ENCODE measurements at places on chromosomes 6 and 20.

DNA sequence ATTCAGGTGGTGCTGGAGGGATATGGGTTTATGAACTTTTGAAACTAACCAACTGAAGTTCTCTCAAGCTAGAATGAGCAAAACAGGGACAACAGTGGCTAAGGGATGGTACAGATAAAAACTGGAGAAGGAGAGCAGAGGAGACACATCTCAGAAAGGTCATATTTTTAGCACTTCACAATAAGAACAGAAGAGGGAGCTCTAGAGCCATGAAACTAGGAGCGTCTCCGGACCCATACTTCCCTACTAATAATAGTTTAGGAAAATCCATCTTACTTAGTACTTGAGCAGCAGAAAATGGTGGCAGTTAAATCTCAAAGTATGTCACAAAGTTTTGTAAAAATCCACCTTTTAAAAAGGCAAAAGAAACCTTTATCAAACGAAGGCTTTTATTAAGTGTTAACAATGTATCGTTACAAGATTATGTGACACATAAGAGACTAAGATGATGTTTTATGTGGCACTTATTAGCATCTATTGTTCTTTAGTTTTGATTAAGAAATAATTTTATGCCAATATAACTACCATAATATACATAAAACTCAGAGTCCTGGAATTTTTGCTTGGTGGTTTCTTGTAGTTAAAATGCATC lies 278.6 kb downstream of the TBC1D32 start:
- DNase-seq: peak; percentile 18

DNA sequence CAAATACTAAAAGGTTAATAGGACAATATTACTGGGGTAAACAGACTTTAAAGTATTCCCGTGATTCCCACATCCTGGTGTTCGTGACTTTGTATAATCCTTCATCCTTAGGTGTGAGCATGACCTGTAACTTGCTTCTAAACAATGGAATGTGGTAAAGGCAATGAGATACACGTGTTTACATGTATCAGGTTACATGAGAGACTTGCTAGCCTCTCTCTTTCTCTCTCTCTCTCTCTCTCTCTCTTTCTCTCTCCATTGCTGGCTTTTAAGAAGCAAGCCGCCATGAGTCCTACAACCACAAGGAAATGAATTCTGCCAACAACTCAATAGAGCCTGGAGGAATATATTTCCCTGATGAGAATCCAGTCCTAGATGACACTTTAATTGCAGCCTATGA lies 83.9 kb upstream of the LGSN start:
- DNase-seq: no peak

- DNase-seq: no peak
Measured at GRCh38 chr6:112041535-112041934, 12.4 kb upstream of the CCN6 start.

- DNase-seq: no peak
Measured at GRCh38 chr20:34437330-34437986, 74.4 kb downstream of the ITCH start.

GRCh38 chr6:11262242-11262641 lies 29.8 kb upstream of the NEDD9 start:
- no peak for DNase-seq

DNA sequence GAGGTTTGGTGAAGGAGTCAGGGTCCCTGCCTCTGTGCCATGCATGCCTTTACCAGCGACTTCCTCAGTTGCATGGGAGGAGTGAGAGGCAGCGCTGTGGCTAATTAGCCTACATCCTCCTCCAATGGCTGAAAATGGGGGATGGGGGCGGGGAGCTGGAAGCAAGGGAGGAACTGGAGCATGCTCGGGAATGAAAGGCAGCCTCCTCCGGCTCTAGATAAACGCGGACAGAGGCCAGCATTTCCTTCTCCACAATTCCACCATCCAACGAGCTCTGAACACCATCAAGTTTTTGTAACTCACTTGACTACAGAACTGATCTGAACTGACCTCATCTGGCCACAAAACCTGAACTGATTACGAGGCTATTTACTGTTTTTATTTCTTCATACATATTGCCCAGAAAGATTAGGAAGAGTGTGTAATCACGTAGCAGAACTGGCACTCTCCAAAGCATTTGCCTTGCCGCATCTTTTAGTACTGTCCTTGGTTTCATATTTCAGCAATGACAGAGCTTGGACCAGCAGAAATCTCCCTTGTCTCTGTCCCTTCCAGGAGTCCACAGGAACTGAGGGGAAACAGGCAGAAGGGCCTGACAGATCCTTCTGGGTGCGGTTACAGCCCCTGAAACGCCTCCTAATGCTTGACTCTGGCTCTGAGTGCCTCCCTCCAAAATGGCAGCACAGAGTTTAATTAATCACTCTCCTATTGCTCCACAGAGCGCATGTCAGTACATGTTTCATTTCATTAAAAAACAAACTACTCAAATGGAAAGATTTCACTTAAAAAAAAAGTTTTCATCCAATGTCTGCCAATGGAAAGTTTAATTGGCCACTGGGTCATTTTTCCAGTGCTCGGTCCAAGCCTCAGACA lies 58.2 kb upstream of the TRAF3IP2 start:
- no peak for DNase-seq

GRCh38 chr20:32894026-32894483 lies 35.3 kb downstream of the EFCAB8 start:
- no peak for DNase-seq

- DNase-seq: no peak
Measured at GRCh38 chr20:10303852-10304251, 85.2 kb downstream of the SNAP25 start.

DNA sequence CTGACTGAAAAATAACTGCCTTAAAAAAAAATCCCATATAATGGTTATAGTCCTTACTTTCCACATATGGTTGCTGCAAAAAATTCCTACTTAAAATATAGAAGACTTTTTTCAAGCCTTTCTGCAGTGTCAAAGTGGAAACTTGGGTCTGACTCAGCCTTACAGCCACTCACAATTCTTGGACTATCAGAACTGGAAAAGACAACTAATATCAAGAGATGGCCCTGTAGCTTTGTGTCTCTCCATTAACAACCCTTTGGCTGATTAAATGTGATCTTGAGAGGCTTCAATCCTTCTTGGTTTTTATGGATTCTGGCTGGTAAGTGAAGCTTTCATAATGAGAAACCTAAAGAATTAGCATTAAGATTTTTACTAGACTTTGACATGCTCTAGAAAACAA lies 307.8 kb downstream of the RNGTT start:
- DNase-seq: no peak
